ENCODE measurements at places on chromosomes 11 and 22.

DNA sequence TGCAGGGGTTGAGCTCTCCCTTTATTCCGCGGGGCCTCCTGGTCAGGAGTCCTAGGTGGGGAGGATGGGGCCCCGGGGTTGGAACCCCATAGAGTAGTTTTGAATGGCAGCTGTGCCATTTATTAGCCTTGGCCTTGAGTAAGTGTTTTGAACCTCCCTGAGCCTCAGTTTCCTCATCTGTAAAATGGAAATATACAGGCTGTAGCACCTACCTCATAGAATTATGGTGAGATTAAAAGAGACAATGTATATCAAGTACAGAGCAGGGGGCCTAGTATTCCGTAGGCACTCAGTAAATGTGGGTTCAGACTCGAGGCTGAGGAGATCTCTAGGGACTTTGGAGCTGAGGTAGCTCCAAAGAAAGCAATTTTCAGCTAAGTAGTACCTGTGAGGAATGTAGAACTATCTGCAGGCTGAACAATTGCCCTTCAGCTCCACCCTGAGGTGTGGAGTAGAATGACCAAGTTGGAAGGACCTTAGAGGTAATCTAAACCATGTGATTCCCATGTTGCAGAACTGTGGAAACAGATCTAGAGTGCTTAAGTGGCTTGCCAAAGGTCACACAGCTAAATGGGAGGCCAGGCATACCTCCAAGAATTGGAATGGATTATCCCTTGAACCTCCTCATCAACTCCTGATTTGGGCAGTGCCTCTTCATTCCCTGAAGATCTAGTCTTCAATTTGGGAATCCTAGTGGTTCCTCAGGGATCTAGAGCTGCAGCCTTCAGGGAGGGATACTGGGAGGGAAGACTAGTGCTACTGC is 682 bp downstream of the PGAP2 start:
- DNase-seq = no peak

GRCh38 chr11:111833524-111833923 is 37.9 kb downstream of the ALG9 start:
- no peak for DNase-seq

- no peak for DNase-seq
Observed at GRCh38 chr22:41508770-41509170, 35.5 kb downstream of the POLR3H start.

DNA sequence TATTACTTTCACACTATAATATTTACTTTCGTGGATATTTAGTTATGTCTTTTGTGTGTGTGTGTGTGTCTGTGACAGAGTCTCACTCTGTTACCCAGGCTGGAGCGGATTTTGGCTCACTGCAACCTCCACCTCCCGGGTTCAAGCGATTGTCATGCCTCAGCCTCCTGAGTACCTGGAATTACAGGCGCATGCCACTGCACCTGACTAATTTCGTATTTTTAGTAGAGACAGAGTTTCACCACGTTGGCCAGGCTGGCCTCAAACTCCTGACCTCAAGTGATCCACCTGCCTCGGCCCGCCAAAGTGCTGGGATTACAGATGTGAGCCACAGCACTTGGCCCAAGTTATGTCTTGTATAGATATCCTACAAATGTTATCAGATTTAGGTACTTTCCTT is 9.9 kb downstream of the PISD start:
- no peak for DNase-seq

- no peak for DNase-seq
Observed at GRCh38 chr11:78708388-78708787, 133.7 kb upstream of the NARS2 start.

GRCh38 chr11:64372802-64373597 is 14.0 kb downstream of the RPS6KA4 start:
- no peak for DNase-seq
